Thymus (tissue), 14 donors: ENCODE measurements at places on chromosomes 5 and 9. TPM values are rescaled to one million over a fixed set of nuclear protein-coding genes. Genes with fewer than 3 reads are reported as not detected.

DNA sequence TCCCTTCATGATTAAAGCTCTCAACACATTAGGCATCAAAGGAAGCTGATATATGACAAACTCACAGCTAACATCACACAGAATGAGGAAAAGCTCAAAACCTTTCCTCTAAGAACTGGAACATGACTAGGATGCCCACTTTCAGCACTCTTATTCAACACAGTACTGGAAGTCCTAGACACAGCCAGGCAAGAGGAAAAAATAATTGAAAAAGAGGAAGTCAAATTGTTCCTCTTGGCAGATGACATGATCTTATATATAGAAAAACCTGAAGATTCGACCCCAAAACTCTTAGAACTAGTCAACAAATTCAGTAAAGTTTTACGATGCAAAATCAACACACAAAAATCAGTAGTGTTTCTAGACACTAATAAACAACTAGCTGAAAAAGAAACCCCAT lies 144.3 kb upstream of the NREP start:
- no peaks in the 10 kb centered on the region for H3K4me1 ChIP-seq
- no peak for DNase-seq
- no peaks in the 10 kb centered on the region for H3K36me3 ChIP-seq
- H3K27ac ChIP-seq: no peak overlapping the region
- no peak overlapping the region for H3K4me3 ChIP-seq
- H3K27me3 ChIP-seq: no peaks in the 10 kb centered on the region

DNA sequence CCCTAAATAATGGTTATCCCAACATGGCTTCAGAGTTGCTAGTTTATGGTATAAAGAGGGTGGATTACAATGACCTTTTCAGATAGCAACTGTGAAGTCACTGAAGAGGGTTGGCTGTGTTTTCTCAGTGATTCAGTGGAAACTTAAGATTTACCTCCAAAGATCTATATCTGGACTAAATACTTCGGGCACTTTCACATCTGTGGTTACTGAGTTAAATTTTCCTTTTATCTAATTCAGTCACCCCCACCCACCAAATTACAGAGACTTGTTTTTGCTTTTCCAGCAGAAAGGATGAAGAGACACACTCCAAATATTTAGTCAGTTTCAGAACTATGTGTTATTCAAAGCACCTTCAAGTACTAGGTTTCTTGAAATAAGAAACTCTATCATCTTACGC lies 573.2 kb downstream of the CCDC171 start:
- no peak for DNase-seq
- H3K36me3 ChIP-seq: no peaks in the 10 kb centered on the region
- no peaks in the 10 kb centered on the region for H3K4me1 ChIP-seq
- no peak overlapping the region for H3K27ac ChIP-seq
- H3K27me3 ChIP-seq: no peaks in the 10 kb centered on the region

Gene MED22
- total RNA-seq: 13.1 TPM

- no peak for DNase-seq
- H3K27ac ChIP-seq: no peak overlapping the region
- H3K27me3 ChIP-seq: no peaks in the 10 kb centered on the region
- H3K4me3 ChIP-seq: no peak overlapping the region
- no peaks in the 10 kb centered on the region for H3K36me3 ChIP-seq
These were observed 89.0 kb downstream of the RFX3 start for GRCh38 chr9:3436629-3437420.

- peaks cover 17% of the 10 kb centered on the region for H3K4me1 ChIP-seq
- H3K4me3 ChIP-seq: no peak overlapping the region
- no peak for DNase-seq
- no peaks in the 10 kb centered on the region for H3K36me3 ChIP-seq
- no peaks in the 10 kb centered on the region for H3K27me3 ChIP-seq
- no peak overlapping the region for H3K27ac ChIP-seq
These were observed 51.5 kb downstream of the PIK3R1 start for GRCh38 chr5:68267066-68267465.

DNA sequence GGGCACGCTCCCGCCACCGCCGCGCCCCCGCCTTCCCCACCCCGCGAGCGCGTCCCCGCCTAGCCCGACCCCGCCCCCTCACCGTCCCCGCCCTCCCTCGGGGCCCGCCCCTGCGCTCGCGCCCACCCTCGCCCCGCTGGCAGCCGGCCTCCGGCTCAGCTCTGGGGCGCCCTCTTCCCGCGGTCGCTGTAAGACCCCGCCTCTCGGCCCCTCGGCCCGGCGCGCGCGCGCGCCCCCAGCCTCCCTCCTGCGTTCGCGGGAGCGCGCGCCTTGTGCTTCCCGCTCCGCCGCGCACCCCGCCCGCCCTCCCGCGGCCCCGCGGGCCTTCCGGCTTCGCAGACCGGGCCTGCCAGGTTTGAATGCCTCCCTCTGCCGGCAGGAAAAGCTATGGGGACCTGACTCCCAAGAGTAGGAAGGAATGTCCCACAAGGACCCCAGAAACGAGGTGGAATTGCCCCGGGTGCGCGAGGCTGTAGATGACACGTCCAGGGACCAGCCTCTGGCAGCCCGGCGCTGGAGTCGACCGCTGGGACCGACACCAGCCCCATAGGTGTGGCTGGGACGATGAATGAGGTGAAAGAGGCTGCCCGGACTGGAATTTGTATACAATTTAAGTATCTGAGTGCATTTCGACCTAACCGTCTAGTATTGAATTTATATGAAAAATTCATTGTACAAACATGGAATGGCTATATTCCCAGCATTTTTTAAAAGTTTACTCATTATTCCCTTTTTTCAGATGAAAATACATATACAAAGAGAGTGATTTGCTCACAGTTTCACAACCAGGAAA lies 416 bp upstream of the PTBP3 start:
- peak; percentile 85 for DNase-seq
- no peaks in the 10 kb centered on the region for H3K36me3 ChIP-seq
- H3K27me3 ChIP-seq: no peaks in the 10 kb centered on the region
- H3K4me3 ChIP-seq: peak overlapping the region; percentile 94
- H3K27ac ChIP-seq: peak overlapping the region; percentile 98

DNA sequence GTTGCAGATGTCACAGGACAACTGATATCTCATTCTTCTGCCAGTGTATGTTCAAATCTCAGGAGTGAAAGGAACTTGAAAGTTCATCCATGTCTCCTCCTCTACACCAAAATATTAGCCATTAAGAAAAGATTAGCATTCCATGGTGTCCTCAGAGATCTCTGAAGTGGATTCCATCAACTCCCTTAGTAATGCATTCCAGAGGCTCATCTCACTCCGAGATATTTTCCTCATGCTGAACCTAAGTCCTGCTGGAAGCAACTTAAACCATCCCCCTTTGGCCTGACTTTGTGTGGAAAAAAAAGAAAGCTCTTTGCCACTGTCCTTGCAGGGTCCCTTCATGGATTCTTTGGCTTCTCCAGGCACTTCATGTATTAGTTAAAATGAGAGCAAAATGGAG lies 155.7 kb upstream of the ZNF462 start:
- H3K27me3 ChIP-seq: no peaks in the 10 kb centered on the region
- DNase-seq: no peak
- no peak overlapping the region for H3K4me3 ChIP-seq
- no peaks in the 10 kb centered on the region for H3K36me3 ChIP-seq

DNA sequence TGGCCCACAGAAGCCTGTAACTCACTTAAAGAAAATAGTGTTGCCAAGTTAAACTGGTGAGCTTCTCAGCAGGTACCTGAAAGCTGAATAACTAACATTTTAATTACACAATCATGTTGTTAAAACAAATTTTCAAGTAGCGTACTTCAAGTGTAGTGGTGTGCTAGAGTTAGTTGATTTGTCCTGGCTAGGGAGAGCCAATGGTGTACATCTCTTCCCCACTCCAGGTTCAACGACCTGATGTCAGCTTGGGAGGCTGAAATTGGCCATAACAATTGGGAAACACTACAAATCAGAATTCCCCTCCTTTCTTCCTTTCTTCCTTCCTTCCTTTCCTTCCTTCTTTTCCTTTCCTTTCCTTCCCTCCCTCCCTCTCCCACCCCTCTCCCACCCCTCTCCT lies 295.3 kb upstream of the SLC24A2 start:
- no peak overlapping the region for H3K27ac ChIP-seq
- no peaks in the 10 kb centered on the region for H3K27me3 ChIP-seq
- no peak for DNase-seq
- no peak overlapping the region for H3K4me3 ChIP-seq
